NCI-H446 treated with DMSO at 0.1 percent for 48 hours (cell line): ENCODE measurements at places on chromosomes 2 and 18.

DNA sequence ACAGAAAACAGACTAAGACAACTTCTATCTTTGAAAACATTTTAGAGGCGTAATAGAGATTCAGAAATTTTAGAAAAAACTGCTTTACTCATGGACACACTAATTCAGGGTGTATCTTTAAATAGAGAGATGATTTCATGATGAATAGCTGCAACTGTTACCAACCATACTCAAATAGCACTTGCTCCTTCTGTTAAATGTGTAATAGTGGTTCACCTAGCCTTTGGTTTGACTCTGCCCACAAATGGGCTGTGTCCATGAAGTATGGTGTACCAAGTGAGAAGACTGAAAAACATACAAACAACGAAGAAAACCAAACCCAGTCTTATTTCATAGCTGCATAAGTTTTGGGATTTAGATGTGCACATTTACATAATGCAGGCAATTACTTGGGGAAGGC lies 610.6 kb downstream of the PLCL1 start:
- DNase-seq, result no peak

GRCh38 chr18:34870555-34871310 lies 160.6 kb downstream of the DTNA start:
- DNase-seq, result no peak

DNA sequence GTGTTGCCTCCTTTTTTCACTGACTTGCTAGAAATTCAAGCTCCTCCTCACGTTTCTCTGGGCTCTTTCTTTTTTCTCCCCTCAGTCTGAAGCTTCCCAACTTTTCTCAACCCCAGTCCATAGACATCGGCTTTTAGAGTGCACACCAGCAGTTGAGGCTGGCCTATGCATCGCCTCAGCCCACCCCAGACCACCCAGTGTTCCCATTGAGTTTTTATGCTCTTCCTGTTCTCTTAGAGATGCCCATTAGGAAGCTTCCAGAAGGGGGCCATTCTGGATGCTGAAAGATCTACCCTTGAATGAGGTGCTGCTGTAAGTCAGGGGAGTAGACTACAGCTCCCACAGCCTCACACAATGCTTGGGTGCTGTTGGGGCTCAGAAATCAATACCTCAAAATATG lies 12.0 kb upstream of the GYPC start:
- DNase-seq, result no peak

- no peak for DNase-seq
Measured at GRCh38 chr2:231009236-231009919, 13.5 kb downstream of the SPATA3 start.
